NCI-H748 treated with DMSO at 0.1 percent for 48 hours (cell line): ENCODE measurements at places on chromosomes 13 and 19.

DNA sequence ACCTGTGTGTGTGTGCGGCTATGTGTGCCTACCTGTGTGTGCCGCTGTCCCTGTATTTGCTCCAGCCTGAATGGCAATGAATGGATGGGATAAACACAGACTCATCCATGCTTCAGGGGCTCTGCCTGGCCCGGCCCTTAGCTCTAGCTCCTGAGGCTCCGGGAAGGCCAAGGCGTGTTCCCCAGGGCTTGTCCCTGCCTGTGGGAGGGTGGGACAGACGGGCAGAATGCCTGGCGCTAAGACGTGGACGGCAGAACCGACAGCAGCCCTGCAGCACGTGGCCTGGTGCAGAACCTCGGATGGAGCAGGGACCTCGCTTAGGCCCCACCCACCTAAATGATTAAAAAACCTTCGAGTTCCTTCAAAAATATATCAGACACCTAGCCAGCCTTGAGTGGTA lies 57.8 kb upstream of the C13orf46 start:
- no peak for DNase-seq

- no peak for DNase-seq
Measured at GRCh38 chr19:42528354-42529247, at the start of gene CEACAM1. CEACAM1 (minus strand) TSS chr19:42528481; CDS start chr19:42528374, 107 bp downstream.

GRCh38 chr13:48210178-48210577 lies 22.8 kb upstream of the ITM2B start:
- no peak for DNase-seq

- no peak for DNase-seq
Measured at GRCh38 chr13:76620036-76620435, 266.2 kb downstream of the KCTD12 start.

GRCh38 chr13:111789420-111789819 lies 277.5 kb upstream of the SOX1 start:
- no peak for DNase-seq

DNA sequence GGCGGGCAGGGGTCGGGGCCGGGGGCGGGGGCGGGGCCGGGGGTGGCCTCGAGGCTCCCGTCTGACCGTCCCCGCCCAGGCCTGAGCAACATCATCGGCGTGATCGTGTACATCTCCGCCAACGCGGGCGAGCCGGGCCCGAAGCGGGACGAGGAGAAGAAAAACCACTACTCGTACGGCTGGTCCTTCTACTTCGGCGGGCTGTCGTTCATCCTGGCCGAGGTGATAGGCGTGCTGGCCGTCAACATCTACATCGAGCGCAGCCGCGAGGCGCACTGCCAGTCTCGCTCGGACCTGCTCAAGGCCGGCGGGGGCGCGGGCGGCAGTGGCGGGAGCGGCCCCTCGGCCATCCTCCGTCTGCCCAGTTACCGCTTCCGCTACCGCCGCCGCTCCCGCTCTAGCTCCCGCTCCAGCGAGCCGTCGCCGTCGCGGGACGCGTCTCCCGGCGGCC lies 9.4 kb upstream of the CACNG6 start:
- no peak for DNase-seq

DNA sequence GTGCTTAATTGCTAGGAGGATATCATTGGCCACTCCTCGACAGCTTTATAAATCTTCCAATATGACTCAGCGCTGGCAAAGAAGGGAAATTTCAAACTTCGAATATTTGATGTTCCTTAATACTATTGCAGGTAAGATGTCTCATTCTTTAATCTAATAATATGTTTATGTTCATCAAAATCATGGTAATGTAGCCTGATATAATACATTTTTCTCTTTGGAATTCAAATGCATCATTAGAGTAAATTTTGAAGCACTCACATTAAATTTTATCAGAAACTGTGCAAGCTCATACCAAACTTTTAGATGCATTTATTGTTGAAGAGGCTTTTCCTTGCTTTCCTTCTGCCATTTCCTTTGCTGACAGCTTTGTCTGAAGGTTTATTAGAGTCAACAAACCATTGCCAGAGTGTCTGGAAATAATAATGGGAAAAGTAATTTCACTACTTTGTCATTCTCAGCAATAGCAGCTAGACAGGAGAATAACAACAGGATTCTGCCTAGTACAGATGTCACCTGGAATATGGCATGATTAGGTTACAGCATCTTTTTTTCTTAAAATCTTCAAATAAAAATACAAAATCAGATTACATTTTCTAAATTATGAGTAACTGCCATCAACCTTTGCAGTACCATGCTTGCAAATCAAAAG lies 78.6 kb upstream of the MAB21L1 start:
- DNase-seq: no peak

GRCh38 chr19:29003641-29004409 lies 209.1 kb downstream of the UQCRFS1 start:
- DNase-seq: no peak

GRCh38 chr13:112102243-112102642 lies 35.3 kb downstream of the SOX1 start:
- peak; percentile 86 for DNase-seq

- no peak for DNase-seq
Measured at GRCh38 chr19:42465827-42466280, 23.1 kb upstream of the CXCL17 start.

- no peak for DNase-seq
Measured at GRCh38 chr13:59120297-59120843, 1043.4 kb downstream of the DIAPH3 start.

DNA sequence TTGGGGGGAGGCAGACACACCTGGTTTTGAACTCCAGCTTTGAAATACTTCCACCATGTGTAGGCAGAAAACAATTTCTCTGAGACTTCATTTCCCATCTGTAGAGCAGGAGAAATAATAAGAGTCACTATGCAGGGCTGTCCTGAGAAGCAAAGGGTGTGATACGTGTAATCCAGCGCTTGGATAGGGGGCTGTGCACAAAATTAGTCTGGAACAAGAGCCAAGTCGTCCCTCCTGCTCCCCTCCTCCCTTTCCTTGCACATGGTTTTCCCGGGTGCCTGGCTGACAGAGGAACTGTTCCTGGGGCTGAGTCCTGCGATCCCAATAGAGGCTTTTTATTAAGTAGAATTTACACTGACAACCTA lies 29.6 kb upstream of the UBE2L5 start:
- DNase-seq: no peak

DNA sequence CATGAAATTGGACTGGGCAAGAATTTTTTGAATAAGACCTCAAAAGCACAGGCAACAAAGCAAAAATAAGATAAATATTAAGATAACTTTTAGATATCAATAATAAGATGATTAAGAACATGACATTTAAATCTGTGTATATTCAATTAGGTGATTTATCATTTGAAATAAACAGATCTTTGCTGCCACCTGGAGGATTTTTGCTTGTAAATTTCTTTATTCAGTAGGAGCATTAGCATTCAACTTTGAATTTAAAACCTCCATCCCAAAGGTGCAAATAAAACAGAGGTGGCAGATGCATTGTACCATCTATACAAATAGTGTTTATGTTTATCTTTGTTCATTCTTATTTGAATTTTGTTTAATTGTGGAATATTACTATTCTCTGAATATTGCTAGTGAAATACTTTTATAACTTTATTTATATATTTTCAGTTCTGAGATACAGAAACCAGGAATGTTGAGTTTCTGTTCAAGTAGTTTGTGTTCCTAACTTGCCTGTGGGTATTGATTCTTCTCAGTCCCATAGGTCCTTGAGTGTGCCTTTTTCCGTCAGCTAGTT lies 20.9 kb downstream of the COG6 start:
- DNase-seq: peak; percentile 44

DNA sequence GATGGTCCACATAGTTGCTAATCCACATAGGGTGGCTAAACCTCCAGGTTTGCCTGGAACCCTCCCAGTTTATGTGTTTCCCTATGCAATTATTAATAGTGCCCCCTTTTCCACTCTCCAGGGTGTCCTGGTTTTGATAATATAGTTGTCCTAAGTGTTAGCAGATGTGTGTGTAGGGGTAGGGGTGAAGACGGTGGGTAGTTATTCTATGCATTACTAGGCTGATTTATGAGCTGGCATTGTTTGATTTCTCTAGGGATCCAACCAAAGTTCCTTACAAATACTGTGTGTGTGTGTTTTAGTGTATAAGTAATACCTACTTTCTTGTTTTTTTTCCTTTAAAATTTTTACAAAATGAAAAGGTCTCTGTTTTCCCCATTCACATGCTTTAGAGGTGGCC lies 21.1 kb downstream of the GTF2F2 start:
- no peak for DNase-seq

- DNase-seq: no peak
Measured at GRCh38 chr19:55554741-55555152, 9.4 kb upstream of the SBK3 start.

DNA sequence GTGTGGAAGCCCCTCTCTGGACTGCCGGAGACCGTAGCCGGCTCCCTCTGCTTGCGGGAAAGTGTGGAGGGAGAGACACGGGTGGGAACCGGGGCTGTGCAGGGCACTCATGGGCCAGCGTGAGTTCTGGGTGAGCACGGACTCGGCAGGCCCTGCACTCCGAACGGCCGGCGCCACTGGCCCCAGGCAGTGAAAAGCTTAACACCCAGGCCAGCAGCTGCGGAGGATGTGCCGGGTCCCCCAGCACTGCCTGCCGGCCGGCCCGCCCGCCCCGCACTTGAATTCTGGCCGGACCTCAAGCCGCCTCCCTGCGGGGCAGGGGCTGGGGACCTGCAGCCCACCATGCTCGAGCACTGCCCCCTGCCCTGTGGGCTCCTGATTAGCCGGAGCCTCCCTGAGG lies 147.0 kb downstream of the FGF9 start:
- no peak for DNase-seq

DNA sequence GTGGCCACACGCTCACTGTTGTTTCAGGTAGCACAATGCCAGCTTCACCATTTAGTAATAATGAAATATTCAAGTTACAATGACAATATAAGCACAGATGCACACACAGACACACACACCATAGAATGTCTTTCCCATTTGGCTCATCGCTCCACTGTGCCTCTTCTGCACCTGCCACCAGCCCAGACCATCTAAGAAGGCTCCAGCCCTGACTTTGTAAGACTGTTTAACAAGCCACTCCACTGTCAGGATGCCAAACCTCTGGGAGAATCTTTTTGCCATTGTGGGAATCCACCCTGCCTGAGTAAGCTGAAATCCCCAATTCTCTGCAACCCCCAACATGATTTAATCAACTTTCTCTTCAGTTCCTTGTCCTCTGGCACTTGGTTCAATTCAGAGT lies 60.6 kb downstream of the LHFPL6 start:
- DNase-seq: no peak

GRCh38 chr13:38361542-38362262 lies 12.1 kb downstream of the UFM1 start:
- no peak for DNase-seq

GRCh38 chr13:99894105-99894839 lies 77.3 kb downstream of the ZIC5 start:
- DNase-seq: no peak

DNA sequence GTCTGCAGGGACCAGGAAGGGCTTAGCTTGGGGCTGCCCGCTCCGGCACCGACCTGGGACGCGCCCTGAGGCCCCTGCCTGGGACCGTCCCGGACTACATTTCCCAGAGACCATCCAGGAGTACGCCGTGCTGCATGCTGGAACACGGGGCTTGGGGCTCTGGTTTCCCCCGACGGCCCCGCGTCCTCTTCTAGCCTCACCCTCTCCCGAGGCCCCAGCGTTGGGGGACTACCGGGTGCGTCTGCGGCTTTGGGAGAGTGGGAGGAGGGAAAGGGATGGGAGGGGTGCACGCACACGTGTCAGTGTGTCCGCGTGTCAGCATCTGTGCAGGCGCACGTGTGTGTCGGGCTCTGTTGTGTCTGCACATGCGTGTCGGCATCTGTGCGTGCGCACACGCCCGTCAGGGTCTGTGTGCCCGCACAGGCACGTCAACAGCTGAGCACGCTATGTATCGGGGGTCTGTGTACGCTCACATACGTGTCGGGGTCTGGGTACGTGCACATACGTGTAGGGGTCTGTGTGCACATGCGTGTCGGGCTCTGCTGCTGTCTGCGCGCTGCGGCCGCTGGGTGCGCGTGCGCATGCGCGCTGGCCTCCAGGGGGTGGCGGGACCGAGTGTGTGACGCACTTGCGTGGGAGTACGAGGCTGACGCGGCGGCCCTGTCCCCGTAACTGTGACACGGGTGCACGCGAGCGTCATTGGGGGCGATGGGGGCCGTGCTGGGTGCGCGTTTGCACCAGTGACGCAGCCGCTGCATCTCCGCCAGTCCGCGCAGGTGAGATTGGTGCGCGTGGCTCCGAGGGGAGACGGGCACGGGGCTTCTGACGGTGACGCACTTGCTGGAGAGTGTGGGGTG lies at the start of gene ZNF331:
TSS of gene ZNF331 (plus strand) at position 625 of the 857 bp plus-strand sequence. CDS start 31,232 bp downstream, outside the sequence.
- DNase-seq: peak; percentile 44

GRCh38 chr13:55660851-55661250 lies 1479.9 kb upstream of the PRR20A start:
- DNase-seq: no peak

DNA sequence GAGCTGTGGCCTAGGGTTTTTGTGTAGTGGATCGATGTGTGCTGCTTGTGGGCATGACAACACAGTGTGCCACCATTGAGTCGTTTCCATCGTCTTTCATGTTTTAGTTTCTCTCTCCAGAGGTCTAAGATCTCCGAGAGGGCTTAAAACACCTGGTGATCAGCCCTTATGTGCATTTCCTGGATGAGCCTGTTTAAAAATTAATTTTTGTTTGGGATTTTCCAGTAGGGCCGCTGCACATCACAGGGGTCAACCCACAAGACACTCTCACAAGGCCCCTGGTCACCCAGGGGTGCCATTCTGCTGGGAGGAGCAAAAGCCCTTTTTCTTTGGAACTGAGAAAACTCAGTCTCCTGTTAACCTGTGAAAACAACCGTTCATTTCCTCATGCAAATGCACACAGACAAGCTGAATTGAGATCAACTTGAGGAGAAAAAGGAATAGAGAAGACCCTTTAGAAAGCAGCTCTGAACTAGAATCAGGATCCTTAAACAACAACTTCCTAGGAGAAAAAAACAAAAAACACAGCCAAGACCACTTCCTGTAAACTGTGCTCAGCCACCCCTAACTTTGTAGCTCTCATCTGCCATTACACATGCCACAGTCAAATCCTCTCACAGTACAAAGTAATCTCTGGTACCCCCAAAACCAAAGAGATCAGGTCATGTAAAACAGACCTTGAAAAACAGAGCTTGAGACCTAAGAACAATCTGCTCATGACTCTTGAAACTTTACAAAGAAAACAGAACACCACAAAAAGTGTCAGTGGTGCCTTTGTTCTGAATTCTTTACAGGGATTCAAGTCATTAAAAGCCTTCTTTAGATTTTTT lies 8.3 kb upstream of the MTRF1 start:
- no peak for DNase-seq

GRCh38 chr19:14700711-14701375 lies 11.0 kb downstream of the ZNF333 start:
- DNase-seq: no peak

- DNase-seq: no peak
Measured at GRCh38 chr13:29502391-29503008, 93.0 kb downstream of the SLC7A1 start.

- DNase-seq: no peak
Measured at GRCh38 chr13:99386495-99386894, 79.3 kb upstream of the GPR183 start.

GRCh38 chr13:51816604-51817249 lies 12.8 kb upstream of the DHRS12 start:
- no peak for DNase-seq

DNA sequence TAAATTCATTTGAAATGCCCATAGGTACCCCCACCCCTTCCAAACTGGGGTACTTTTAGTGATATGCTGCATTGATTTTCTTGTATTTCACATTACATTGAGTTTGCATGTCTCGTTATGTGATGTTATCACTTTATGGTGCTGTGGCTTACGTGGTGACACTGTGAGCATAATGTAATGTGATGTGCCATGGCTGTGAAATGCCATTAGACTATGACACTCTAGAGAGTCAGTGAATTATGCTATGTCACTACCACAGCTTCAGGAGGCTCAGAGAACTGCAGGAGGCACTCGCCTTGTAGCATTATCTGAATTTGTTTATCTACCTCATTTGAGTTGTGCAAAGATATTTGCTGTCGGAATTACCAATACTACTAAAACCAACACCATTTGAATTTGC lies 590.1 kb upstream of the SLC10A2 start:
- no peak for DNase-seq
